Activated CD4-positive, CD25-positive, alpha-beta regulatory T cell (primary cell): ENCODE measurements at places on chromosomes 6 and 20.

GRCh38 chr20:9068233-9068801 is 570 bp upstream of the PLCB4 start:
- DNase-seq, result no peak

DNA sequence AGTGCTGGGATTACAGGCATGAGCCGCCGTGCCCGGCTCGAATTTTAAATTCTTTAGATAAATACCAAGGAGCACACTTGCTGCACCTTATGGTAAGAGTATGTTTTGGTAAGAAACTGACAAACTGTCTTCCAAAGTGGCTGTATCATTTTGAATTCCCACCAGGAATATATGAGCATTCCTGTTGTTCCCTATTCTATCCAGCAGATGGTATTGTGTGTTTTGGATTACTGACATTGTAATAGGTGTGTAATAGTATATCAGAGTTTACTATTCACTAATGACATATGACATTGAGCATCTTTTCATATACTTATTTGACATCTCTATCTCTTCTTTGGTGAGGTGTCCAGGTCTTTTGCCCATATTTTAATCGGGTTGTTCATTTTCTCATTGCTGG is 40.5 kb downstream of the TGM6 start:
- DNase-seq, result no peak

DNA sequence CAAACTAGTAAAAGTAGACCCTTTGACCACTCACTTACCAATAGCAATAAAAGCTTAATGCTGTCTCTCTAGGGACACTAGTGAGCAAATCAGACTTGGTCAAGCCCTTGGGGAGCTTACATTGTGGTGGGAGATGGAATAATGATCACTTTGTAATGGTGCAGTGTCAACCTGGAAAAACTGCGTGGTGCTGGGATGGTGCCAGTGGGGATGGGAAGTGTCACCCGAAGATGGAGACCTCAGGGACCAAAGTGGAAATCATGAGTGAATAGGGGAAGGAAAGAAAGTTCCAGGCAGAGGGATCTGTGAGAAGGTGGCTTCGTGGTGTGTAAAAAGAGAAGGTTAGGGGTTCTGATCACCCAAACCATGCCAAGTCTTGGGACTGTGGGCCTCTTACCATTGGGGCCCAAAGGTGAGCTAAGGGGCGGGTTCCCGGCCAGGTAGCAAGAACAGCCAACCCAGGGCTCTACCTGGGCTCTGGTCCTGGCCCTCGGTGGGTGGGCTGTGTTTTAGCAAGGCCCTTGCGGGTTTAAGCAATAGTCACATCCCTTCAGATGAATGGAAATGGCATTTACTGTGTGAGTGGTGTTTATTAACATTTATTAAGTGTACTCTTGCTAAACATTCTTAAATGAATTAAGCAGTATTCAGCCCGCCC is 15.5 kb downstream of the DYNLRB1 start:
- no peak for DNase-seq

DNA sequence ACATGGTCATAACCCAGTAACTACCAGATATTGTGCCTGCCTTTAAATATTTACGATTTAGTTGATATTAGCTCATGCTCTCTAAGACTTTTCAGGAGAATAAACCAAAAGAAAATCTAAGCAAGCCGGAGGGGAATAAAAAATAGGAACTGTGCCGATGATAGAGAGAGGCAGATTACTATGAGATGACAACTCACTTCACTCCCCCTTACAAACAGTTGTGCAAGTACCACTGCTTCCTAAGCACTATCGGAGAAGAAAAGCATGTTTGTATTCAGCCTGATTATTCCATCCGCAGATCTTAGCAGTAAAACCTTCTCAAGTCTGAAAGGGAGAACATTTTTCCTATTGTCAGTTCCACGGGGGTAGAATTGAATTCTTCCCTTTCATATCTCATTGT is 294.4 kb downstream of the KCNQ5 start:
- DNase-seq, result no peak

GRCh38 chr20:34771680-34772081 is 53.8 kb downstream of the NCOA6 start:
- no peak for DNase-seq

- no peak for DNase-seq
Measured at GRCh38 chr20:62547364-62547763, 71.6 kb upstream of the GATA5 start.

DNA sequence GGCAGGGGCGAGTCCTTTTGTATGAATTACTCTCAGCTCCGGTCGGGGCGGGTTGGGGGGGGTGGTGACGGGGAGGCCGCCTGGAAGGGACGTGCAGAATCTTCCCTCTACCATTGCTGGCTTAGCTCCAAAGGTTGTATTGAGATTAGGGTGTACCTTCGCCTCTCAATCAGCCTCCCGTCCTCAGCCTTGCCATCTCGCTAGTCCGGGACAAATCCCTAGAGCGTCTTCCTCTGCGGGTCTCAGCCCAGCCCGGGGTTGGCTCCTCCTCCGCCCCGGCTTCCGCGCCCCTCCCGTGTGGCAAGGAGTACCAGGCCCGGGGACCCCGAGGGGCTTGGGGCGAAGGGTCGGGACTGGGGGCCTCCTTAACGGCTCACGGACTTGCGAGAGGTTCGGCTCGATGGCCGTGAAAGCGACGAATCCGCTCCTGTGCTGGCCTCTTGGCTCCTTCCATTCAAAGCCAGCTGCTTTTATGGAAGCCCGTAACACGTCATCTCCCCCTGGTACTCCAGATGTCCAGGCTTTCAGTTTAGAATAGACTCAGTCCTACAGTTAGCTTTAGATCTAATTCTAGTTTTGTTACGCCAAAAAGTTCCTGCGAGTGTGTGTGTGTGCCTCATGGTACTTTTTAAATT is 636 bp upstream of the EEF1A1 start:
- no peak for DNase-seq
